ENCODE measurements at places on chromosomes 5 and 9. TPM values are rescaled to one million over a fixed set of nuclear protein-coding genes. Genes with fewer than 3 reads are reported as not detected.

The ORM2 gene
- total RNA-seq: not detected

The SETD9 gene
- 13.7 TPM for total RNA-seq

The IL31RA gene
- 1.7 TPM for total RNA-seq

The MYMK gene
- total RNA-seq: not detected

The C5 gene
- total RNA-seq: 3.4 TPM

The PHF24 gene
- not detected for total RNA-seq

The ANKDD1B gene
- total RNA-seq: 0.27 TPM

The DPYSL3 gene
- total RNA-seq: 127 TPM

The PCA3 gene
- 2.2 TPM for total RNA-seq

The PTRH1 gene
- 24.7 TPM for total RNA-seq

The PRUNE2 gene
- 29.1 TPM for total RNA-seq

The DEPDC1B gene
- total RNA-seq: 32.4 TPM

The LCNL1 gene
- total RNA-seq: not detected

The PRRX2 gene
- not detected for total RNA-seq

The SLC25A2 gene
- 0.27 TPM for total RNA-seq

The FRMD3 gene
- total RNA-seq: 24.6 TPM

The SLC28A3 gene
- total RNA-seq: not detected

The DCTN3 gene
- total RNA-seq: 62.6 TPM

The GAS1 gene
- 0.29 TPM for total RNA-seq

The C9orf57 gene
- not detected for total RNA-seq

The CORO2A gene
- total RNA-seq: 0.40 TPM

The MTMR12 gene
- total RNA-seq: 62.3 TPM

The TMEM215 gene
- total RNA-seq: not detected

The CCL27 gene
- not detected for total RNA-seq

The SHISAL2B gene
- not detected for total RNA-seq

The SPATA31C1 gene
- not detected for total RNA-seq

The TXNDC8 gene
- not detected for total RNA-seq

The TSSK1B gene
- not detected for total RNA-seq

The ARHGEF28 gene
- total RNA-seq: 120 TPM

The CDC14B gene
- 2.0 TPM for total RNA-seq

The ZNG1F gene
- 8.9 TPM for total RNA-seq

The ADAMTS16 gene
- not detected for total RNA-seq

Data from thoracic aorta endothelial cell (primary cell).